ENCODE measurements at places on chromosomes 5 and 9.
A peak's percentile ranks its signal among the peaks of the same experiment; 100 is the strongest.

- peak; percentile 21 for DNase-seq
Observed at GRCh38 chr9:96874947-96875460, 20.7 kb upstream of the ZNF782 start.

DNA sequence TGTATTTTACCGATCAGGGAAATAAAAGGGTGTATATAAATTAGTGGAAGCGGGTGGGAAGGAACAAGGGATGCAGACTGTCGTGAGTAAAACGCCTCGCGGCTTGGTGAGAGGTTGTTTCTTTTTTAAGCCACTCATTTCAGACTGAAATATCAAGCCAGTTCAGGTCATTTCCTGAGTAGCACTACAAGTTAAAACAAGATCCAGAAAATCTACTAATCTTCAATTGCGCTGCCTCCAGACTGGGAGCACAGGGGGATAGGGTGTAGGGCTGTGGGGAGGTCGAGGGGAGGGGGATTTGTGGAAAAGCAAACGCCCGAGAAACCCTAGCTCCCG lies 140.8 kb downstream of the TSSK1B start:
- no peak for DNase-seq

DNA sequence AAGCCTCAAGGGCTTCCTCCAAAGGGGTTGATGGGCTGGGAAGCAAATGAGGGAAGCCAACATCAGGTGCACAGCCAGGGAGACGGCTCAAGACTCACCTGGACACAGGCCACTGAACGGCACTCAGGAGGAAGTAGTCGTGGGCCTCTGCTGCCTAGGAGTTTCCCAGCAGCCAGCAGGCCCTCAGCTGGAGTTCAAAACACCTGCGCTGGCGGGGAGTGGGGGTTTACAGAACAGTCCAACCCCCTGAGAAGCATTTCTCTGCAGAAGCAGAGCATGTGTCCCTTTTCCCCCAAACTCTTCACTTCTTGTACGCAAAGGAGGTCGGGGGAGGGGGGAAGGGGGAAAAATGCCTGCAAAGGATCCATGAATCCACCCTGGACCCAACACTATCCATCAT lies 2.3 kb downstream of the WHRN start:
- DNase-seq: no peak

DNA sequence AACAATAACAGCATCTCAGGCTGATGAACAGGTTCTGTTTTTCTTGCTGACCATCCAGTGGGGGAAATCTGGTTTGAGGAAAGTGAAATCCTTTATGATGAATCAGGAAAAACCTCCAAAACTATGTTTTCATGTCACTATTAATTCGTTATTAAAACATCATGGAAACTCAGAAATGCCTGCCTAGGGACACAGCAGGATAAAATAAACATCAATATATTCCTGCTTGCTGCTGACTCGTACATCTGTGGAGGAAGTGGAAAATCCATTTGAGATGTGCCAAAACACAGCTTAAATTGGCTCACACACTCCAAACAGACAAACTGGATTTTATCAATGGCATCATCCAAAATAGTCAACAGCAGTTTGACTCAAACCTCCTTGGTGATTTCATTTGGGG lies 53.0 kb downstream of the TEK start:
- DNase-seq: no peak

- no peak for DNase-seq
Observed at GRCh38 chr5:23289162-23289561, 218.2 kb upstream of the PRDM9 start.

- peak; percentile 38 for DNase-seq
Observed at GRCh38 chr9:33287087-33287490, 3.2 kb upstream of the NFX1 start.

Data from stimulated activated CD4-positive, alpha-beta T cell treated with anti-CD3 and anti-CD28 coated beads, Interleukin-1b, Interleukin-23, amount 100 ng/mL, for 4 hours (primary cell).